Activated naive CD8-positive, alpha-beta T cell treated with anti-CD3 and anti-CD28 coated beads, Interleukin-2, amount 10 ng/mL, durations not matched to agents 7 days and 5 days (primary cell): ENCODE measurements at places on chromosomes 1 and 21. TPM values are rescaled to one million over a fixed set of nuclear protein-coding genes. Genes with fewer than 3 reads are reported as not detected.

- no peak for DNase-seq
Measured at GRCh38 chr1:14347776-14348175, 250.7 kb upstream of the KAZN start.

DNA sequence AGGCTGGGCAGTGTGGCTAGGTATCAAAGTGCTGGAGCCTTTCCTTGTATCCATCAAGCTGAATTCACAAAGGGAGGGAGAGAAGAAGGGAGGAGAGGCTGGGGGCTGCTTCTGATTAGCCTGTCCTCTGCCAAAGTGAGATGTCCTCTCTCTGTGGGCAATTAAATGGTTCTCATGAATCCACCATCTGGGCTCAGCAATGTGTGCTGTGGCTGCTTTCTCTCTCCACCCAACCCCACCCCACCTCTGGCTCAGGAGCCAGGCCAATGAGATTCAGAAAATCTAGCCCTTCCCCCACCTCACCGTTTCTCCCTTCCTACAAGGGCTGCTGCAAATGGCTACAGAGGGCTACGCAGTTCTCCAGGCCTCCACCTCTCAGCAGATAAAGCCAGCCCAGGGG lies 154.6 kb downstream of the TENT5C start:
- DNase-seq, result no peak

DNA sequence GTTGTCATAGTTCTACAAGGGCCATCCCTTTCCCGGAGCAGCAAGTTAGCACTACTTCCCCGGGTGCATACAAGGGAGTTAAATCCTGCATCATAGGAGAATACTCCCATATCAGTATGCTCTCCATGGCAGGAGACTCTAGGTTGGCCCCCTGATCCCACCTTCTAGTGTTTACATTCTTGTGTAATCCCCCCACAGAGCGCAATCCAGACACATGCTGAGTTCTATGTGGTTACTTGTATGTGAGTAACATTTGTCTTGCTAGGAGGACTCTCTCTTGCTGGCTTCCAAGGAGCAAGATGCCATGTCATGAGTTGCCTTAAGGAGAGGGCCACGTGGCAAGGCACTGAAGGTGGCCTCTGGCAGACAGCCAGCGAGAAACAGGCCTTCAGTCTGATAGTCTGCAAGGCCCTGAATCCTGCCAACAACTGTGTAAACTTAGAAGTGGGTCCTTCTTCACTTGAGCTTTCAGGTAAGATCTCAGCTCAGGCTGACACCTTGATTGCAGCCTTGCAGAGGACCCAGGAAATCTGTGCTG lies 155.3 kb downstream of the CDC7 start:
- DNase-seq, result no peak

PIGR gene
- not detected for total RNA-seq

UBXN11 gene
- total RNA-seq, result 64.1 TPM
